HL-60 (cell line): ENCODE measurements at places on chromosomes 6 and 20.

- peak; percentile 29 for DNase-seq
Measured at GRCh38 chr6:160355001-160355400, 6.8 kb downstream of the SLC22A3 start.

DNA sequence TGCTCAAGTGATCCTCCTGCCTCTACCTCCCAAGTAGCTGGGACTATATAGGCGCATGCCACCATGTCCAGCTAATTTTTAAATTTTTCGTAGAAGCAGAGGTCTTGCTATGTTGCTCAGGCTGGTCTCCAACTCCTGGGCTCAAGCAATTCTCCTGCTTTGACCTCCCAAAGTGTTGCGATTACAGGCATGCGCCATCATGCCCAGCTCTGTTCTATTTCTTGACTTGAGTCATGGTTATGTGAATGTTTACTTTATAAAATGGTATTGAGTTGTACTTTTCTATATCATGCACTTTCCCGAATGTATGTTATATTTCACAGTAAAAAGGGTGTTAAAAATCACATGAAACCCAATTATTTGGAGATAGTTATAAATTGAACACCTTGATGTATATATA is 17.3 kb upstream of the ATXN1 start:
- DNase-seq: no peak

GRCh38 chr20:17520583-17520982 is 10.6 kb downstream of the BFSP1 start:
- no peak for DNase-seq

- DNase-seq: no peak
Measured at GRCh38 chr6:125102411-125102810, 51.2 kb upstream of the TPD52L1 start.
